ENCODE measurements at places on chromosomes 2 and 18. TPM values are rescaled to one million over a fixed set of nuclear protein-coding genes. Genes with fewer than 3 reads are reported as not detected.

KRTCAP3 gene
- total RNA-seq, result 0.52 TPM

TNFRSF11A gene
- 1.4 TPM for total RNA-seq

MC5R gene
- total RNA-seq, result not detected

LYPD6 gene
- not detected for total RNA-seq

SCN2A gene
- under 0.01 TPM for total RNA-seq

ZNF892 gene
- total RNA-seq, result 1.2 TPM

TNFAIP6 gene
- total RNA-seq, result 11.1 TPM

Measured in mononuclear cell (primary cell).